Activated CD4-positive, CD25-positive, alpha-beta regulatory T cell treated with anti-CD3 and anti-CD28 coated beads, Interleukin-2, amount 50 U/mL, for 72 hours (primary cell): ENCODE measurements at places on chromosomes 13 and 19.

- DNase-seq, result no peak
Observed at GRCh38 chr19:45314708-45315245, 7.9 kb downstream of the CKM start.

DNA sequence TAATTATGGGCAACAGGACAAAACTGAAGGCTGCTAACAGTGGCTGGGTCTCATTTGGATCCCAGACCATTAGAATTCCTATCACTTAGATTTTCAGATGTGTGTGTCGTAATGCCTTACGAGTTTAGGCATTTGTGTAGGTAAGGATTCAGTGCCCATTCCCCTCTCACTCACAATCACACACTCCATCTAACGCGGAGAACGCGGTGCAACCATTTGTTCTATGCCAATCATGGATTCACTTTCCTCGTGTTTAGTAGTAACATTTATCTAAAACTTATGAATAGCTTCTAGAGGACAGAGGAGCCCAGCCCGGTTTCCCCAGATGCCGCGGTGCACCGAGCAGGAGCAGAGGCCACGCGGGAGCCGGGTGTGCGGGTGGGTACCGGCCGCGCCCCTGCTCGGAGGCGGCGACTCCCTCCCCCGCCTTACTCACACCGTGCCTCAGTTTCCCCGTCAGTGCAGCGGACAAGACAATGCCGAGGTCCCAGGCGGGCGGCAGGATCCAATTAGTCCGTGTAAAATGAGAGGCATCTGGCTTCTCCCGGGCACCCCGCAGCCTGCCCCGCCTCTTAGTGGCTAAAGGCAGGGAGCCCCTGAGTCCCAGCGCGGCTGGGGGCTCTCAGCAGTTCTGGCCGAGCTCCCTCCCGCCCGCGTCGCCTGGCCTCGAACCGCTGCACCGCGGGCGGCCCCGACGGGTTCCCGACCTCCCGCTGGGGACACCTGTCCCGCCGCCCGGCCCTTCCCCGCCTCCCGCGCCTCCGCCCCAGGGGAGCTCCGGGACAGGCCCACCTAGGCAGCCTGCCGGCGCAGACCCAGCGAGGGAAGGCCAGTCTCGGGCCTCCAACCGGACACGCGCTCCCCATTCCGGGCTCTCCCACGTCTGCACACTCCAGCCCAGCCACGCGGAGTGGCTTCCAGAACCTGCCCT, 5.9 kb upstream of the C1QTNF9B start:
- DNase-seq, result no peak

DNA sequence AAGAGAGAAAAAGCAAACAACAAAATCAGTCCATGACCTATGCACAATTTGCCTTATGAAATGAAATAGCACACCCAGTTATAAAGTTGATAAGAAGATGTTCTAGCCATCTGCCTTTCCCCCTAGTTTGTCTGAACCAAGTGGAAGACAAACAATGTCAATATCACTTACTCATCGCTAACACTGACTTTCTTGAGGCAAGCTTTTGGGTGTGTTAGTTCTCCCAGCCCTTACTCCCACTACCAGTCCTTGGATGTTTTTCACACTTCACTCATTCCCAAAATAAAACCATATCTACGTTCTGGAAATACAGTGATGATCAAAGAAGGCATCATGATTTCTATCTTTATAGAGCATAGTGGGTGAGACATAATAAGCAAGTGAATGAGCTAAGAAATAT, 393.8 kb downstream of the PCDH20 start:
- no peak for DNase-seq

DNA sequence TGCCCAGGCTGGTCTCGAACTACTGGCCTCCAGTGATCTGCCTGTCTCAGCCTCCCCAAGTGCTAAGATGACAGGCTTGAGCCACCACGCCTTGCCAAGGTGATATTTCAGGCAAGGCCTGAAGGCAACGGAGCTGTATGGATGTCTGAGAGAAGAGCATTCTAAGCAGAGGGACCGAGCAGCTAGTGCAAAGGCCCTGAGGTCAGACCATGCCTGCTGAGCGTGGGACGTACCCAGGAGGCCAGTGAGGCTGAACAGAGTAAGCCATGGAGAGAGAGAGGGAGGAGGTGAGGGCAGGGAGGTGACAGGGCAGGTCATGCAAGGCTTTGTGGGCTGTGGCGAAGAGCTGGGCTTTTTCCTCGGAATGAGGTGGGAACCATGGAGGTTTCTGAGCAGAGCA, 3.4 kb upstream of the SLC44A2 start:
- no peak for DNase-seq

DNA sequence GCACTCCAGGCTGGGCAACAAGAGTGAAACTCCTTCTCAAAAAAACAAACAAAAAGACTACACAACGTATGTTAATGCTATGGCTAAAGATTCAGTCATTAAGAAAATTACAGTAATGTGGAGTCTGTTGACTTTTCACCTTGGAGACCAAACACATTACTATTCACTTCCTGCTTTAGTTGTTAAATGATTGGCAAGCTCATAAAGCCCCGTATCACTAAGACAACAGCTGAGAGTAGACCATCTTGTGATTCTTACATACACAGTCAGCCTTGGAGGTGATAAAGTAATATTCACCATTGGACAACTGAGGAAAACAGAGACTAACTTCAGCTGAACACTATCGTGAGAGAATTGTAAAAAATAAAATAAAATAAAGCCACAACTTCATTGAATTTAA, 86.5 kb downstream of the KCTD12 start:
- no peak for DNase-seq

DNA sequence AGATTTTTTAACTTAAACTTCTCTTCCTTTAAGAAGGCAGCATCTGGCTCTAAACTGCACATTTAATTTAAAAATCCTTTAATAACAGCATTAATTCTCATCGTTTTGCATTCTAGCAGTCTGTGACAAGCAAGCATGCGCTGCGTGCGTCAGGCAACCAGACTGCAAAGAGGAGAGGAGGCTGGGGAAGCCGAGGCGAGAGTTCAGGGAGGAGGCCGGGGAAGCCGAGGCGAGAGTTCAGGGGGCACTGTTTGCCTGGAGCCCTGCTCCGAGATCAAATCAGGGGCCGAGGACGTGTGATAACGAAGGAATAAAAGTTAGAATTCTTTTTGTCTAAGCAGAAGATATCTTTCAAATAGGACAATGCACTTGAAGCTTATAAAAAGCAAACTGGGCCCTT, 435.7 kb downstream of the EFNB2 start:
- no peak for DNase-seq

DNA sequence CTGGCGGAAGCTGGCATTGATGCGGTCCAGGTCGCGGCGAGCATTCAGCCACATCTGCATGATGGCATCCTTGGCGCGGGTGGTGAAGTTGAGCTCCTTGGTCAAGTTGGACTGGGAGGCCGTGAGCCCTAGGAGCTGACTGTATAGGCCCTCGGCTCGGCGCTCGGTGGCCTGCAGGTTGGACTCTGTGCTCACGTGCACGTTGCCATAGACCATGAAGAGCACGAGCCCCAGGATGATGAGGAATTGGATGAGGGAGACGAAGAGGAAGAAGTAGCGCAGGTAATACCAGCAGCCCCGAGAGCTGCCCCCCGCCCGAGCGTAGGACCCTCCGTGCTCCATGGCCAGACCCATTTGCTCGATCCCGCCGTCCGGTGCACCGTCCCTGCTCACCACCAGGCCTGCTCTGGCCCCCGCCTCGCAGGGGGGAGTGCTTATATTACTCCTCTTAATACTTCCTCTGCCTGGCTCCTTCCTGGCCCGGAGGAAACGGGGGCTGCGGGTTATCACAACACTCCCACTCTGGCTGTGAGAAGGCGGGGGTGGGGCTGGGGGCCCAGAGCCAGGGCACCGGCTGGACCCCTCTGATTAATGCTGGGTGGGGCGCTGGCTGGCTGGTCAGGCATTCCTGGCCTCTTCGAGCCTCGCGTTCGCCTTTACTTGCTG, at the start of gene PLVAP:
Gene PLVAP, minus strand, starts transcription at position 408 of the 666 bp plus-strand sequence. Its CDS starts 54 bp downstream, at position 354.
- no peak for DNase-seq

GRCh38 chr19:16041299-16041990, 34.9 kb upstream of the TPM4 start:
- DNase-seq, result peak; percentile 86

GRCh38 chr13:95494082-95494681, 58.3 kb upstream of the CLDN10 start:
- no peak for DNase-seq

DNA sequence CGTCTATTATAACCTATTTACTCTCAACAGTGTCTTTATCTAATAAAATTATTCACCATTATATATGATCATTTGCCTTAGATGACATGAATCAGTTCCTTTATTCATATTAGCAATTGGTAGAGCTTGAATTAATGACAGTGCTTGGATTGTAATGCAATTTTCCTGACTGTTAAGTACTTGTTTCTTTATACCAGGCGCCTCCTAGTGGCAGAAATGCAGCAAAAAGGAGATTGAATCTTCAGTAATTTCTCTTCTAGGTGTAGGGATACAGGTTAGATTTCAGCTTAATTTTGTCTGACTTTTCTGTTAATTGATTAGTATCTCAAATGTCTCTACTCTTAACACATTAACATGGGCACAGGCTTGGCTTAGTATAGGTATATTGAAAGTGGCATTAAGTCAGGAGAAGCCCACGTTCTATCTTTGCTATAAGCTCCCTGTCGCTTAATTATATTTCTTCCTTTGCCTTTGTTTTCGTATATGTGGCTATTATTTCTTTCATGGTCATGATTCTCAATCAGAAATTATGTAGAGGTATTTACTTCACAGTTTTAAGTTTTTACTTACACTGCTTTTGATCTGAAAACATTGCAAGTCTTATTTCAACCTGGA, 9.1 kb upstream of the LHFPL6 start:
- DNase-seq, result peak; percentile 40

GRCh38 chr19:15381864-15382263, 2.3 kb upstream of the AKAP8 start:
- no peak for DNase-seq

GRCh38 chr13:50544211-50544610, 299.3 kb downstream of the DLEU7 start:
- DNase-seq, result no peak

DNA sequence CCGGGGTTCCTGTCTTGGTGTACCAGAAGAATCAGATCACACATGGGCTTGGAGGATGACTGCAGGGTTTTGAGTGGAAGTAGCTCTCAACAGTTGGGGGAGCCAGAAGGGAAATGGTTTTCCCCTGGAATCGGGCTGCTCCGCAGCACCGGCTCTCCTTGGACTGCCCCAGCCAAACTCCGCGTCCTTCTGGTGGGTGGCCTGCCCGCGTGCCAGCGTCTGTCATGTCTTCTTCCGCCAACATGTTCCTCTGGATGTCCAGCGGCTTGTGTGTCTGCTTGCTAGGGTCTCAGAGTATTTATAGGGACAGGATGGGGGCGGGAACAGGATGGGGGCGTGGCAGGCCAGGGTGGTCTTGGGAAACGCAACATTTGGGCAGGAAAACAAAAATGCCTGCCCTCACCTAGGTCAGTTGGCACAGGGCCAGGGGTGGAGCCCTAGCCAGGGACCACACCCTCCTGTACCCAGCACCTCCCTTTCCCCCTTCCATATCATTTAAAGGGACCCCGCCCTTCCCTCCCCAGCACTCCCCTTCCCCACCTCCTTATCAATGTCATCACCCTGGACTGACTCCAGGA, 1.3 kb upstream of the ZNF30 start:
- no peak for DNase-seq

DNA sequence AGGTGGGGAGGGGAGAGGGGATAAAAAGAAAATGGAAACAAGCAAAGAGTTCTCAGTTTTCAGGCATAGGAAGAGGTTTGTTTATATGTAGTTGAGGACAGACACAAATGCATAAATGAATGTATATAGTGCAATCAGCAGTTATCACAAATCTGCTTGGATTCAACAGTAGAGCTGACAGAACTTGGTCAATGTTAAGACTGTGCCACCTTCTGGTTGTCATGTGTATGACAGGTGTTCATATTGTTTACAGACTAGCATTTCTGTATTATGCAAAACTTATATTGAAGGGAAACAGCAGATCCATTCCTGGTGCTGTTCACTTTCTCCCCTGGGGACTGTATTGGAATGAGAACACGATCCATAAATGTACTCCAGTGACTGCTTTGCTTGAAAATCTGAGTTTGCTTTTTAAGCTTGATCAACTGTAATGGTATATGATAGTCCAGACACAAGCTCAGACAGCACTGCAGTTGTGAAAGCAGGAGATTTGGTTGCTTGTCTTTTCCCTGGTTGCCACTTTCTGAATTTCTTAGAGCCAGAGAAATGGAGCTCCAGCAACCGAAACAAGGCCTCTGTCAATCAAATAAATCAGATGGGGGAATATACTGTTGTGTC, 319.5 kb upstream of the OBI1 start:
- DNase-seq, result no peak

DNA sequence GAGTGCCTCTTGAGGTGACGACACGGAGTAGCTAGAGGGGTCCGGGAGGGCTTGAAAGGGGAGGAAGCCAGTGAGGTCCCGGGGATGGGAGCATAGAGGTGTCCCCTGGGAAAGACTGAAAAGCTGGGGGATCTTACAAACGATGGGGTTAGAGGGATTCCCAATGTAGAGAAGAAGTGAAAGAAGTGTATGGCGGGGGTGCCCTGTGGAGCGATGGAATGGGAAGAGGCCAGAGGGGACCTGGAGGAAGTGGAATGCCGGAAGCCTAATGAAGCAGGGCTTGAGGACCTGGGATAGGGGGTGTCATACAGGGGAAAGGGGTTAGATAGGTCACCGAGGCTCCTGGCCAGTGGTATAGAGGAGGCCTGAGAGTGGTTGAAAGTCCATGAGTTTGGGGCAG, 580 bp downstream of the AP2A1 start:
- no peak for DNase-seq

DNA sequence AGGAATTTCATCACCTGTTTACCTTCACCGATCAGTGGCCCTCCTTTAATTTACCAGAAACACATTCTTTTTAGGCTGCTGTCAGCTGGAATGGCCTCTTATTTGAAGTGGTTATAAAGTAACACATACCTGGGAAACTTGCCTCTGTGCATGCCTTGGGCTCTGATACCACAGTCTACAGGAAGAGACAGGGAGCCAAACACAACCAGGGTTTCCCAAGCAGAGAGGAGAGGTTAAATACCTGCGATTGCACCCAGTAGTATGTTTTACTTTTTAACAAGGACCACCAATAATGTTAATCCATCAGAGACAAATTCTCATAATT, 444.0 kb upstream of the SGCG start:
- no peak for DNase-seq

DNA sequence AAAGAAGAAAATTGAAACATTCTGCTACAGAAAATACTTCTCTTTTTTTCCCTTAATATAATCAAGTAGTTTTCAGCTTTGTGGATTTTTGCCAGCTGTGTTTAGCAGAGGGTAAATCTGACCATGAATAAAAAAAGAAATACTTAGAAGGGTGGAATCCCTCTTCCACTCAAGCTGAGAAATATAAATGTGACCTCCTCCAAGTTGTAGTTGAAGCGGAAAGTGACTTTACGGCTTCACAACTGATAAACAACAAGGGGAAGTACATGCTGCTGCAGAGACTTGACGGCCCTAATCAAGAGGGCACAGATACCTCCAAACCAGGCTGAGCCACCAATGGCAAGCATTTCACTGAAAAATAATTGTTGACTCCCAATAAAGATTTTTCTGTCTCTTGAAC, 785.0 kb downstream of the SLITRK5 start:
- DNase-seq, result no peak

- DNase-seq, result no peak
Observed at GRCh38 chr19:2491130-2491801, 15.3 kb downstream of the GADD45B start.
